Caco-2 (cell line): ENCODE measurements at places on chromosomes 2 and 18.
A peak's percentile ranks its signal among the peaks of the same experiment; 100 is the strongest.

DNA sequence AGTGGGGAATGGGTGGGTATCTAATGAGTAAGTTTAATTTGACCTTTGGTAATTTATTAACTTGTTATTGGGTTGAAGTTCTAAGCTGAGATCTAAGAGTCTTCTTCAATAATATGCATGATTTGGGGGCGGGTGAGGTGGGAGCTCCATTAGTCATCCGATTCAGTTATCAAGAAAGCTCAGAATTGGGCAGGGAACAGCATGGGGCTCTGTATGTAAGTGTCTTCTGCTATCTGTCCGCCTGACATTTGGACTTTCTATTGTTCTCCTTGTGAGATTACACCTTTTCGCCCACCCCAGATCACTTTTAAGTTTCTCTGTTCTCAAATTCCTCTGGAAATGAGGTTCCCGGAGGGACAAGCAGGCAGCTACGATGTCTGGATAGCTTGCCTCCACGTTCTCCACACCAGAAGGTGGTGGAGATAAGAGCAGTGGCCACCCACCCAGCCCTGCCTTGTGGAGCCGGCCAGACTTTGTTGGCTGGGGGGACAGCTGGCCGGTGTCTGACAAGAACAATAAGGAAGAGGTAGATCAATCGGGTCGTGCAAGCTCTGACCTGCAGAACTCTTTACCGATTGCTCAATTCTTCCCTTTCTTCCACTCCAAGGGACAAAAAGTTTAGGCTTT, 75.5 kb upstream of the GATA6 start:
- DNase-seq, result no peak

GRCh38 chr2:74513605-74514367, 464 bp upstream of the TLX2 start:
- no peak for DNase-seq

- no peak for DNase-seq
These were observed 18.9 kb downstream of the TET3 start for GRCh38 chr2:74003494-74004211.

GRCh38 chr2:118903551-118904479, 38.2 kb upstream of the MARCO start:
- no peak for DNase-seq

DNA sequence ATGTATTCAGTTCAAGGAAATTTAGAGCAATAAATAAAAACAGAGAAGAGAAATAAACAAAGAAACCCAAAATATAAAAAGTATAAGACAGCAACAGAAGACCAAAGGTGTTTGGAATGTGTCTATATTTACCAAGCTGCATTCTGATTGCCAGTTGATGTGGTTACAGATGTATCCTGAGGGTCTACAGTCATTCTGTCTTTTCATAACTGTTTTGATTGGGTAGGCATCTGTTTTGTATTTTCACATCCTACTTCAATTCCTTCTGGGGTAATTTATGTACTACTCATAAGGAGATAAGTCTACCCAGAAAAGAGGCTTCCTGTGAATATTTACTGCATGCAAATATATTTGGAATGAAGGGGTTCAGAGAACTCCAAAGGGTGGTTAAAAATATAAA, 596.8 kb upstream of the GCFC2 start:
- no peak for DNase-seq

DNA sequence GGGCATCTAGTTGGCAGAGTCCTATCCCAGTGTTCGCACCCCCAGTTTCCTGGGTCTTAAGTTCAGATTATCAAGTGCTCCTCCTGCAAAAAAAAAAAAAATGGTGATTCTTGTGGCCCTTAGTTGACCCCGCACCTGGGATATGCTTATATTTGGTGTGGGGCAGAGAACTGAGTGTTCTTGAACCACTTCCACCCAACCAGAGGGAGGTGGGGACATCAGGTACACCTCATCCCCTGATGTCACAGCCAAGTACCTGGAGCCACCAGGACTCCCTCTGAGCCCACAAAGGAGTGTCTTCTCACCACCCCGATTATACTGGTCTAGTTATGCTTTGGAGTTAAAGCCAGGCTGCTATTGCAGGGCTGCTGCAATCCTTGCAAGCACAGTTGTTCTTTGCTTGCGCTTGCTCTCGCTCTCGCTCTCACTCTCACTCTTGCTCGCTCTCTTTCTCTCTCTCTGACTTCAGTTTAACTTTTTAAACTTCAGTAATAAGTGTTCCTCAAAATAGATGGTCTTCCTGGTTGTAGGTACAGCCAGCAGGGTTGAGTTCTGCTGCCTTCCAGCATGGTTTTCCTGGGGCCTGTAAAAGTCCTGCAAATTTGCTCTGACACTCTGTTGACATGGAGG, 265.7 kb downstream of the NEDD4L start:
- DNase-seq, result no peak

GRCh38 chr2:142722569-142722968, 154.9 kb upstream of the KYNU start:
- DNase-seq, result no peak

- peak; percentile 35 for DNase-seq
These were observed 643 bp downstream of the PLCL1 start for GRCh38 chr2:197804758-197805714.

- DNase-seq, result no peak
These were observed 117.3 kb downstream of the FEZ2 start for GRCh38 chr2:36480636-36481035.

- no peak for DNase-seq
These were observed 287.0 kb downstream of the NDUFA10 start for GRCh38 chr2:239738159-239738558.

DNA sequence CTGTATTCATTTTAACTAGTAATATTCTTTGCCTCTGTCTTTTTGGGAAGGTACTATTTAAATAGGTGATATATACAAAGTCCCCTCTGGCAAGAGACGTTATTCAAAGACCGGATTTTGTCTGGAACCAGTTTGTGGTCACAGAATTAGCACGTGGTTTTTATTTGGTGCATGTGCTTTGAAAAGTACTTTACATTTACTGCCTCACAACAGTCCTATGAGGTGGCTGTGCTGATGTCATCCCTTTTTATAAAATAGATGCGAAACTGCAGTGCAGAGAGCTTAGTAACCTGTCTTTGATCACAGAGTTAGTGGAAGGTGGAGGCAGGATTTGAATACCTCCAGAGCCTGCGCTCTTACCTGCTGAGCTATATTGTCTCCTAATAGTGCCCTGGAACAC, 4.0 kb downstream of the LPIN1 start:
- DNase-seq, result no peak

DNA sequence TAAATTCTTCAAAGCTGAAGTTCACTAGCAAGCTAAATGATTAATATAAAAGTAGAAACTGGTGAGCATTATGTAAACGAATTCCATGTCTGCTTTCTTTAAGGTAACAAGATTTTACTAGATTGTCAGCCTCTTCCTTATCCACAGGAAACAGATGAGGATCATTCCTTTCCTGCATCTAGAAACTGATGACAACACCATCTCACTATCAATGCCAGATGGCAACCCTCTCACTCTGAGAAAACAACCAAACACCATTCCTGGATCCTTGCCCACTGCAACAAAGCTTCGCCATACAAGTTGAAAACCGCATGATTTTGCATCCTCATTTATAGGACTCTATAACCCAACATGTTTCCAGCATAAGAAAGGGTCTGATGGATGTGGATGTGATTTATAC, 122.9 kb downstream of the ZNF521 start:
- DNase-seq, result no peak

DNA sequence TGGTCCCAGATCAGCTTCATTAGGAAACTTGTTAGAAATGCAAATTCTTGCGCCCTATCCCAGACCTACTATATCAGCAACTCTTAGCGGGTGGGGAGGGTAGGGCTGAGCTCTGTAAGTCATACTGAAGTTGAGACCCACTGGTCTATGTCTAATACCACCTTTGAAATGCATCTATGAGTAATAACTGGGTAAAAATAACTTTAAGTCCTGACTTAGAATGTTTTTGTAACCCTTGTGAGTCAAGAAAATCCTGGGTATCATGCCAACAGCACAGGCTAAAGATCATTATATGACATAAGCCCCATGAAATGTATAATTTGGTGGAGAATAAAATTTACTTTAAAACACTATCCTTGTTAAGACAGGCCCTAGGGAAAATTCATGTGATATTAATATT, 41.4 kb downstream of the PRKD3 start:
- DNase-seq, result no peak

DNA sequence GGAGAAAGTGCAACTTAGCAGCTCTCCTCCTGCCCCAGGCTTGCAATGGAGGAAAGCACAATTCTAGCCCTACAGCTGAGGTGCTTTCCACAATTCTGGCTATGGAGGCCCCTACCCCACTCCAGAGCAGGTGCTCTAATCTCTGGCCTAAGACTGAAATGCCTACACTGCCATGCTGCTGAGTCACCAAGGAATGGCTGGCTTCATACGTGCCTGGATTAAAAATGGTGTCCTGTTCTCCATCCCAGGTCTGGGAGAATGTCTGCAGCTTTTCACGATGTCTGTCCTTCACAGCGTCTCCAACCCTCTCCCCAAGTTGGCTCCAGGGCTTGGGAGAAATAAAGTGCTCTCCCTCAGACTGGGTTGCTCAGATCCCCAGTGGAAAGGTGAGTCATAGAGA, 48.5 kb downstream of the MBOAT2 start:
- DNase-seq, result no peak

DNA sequence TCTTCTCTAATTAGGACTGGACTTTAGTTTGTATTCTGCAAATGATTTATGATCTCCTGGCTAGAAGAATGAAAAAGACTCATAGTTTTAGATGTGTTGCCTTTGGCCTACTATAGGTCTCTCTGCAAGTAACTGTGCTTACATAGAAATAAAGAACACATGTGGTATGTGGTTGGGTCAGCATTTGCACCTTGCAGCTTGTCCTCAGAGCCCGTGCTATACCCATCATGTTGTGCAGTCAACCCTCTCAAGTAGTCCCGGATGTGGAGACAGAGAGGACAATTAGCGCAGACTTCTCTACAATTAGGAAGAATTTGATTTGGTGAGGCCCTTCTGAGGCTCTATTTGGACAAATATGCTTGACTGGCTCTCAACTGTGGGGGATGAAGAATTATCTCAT, 203.7 kb upstream of the ITGA4 start:
- DNase-seq, result no peak

DNA sequence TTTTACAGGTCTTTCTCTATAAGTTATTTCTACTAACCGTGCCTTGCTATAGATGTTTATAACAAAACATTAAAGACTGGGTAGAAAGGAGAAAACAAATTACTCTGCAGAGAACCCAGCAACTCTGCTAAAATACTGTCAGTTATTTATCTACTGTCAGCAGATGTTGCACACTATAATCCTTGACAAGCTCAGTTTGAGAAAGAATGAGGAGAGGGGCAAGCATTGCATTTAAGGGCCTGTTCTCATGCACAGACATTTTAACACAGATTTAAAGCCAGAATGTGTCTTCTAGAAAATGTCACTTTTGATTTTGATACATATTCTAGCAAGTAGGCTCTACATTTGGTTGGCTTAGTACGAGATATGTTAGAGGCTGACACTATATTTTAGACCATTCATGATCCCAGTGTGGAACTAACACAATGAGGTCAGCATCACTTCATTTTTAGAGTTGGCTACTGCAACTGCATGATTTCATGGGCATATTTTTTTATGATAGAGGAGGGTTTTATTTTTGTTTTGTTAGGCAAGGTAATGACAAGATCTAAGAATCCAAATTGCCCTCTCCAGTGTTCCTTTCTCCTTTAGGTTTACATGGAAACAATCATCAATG, 516.4 kb downstream of the ZEB2 start:
- DNase-seq, result no peak

- DNase-seq, result no peak
These were observed 159.4 kb downstream of the MYO1B start for GRCh38 chr2:191404568-191404991.

DNA sequence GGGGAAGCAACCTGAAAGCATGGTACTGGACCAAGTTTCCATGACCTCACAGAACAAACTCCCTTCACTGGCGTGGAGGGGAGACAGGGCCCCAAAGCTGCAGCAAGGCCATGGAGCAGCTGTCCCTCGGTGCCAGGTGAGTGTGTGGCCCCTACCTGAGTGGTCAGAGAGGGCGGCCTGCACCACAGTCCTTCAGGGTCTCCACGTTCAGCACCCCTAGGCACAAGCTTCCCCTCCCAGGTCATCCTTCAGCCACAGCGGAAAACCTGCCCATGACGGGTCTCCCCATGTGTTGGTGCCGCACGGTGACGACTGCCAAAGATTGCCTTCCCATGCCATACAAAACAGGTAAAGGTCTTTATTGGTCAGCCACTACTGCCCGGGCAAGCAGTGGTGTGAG, 201.6 kb downstream of the MGAT5 start:
- DNase-seq, result peak; percentile 18

DNA sequence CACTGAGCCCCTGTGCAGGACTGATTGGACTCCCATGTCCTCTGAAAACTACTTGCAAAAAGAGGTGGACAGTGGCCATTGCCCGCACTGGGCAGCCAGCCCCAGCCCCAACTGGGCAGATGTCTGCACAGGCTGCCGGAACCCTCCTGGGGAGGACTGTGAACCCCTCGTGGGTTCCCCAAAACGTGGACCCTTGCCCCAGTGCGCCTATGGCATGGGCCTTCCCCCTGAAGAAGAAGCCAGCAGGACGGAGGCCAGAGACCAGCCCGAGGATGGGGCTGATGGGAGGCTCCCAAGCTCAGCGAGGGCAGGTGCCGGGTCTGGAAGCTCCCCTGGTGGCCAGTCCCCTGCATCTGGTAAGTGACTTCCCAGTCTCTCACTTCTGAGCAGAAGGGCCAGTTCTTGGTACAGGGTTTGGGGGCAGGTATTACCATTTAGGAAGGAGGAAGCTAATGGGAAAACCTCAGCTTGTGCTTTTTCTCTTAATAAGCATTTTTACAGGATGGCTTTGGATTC, 44.1 kb downstream of the TNFRSF11A start:
- DNase-seq, result no peak

- DNase-seq, result no peak
These were observed 4.6 kb upstream of the ADD2 start for GRCh38 chr2:70772486-70773155.

DNA sequence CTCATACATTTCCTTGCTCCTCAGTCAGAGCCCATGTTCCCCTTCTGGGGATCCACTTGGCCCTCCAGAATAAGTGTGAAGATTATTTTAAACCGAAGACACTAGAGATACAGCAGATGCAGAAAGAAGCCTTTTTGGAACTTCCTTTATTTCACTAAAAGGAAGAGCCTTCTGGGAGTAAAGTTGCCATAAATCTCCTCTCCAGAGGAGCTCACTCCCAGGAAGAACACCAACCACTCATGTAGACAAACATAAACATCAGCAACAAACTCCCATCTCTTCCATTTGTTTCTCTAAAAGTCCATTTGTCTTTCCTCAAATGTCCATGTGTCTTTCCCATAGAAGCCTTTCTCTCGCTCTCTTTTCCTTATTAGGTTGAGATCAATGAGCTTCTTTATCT, 62.4 kb upstream of the MSH6 start:
- no peak for DNase-seq

DNA sequence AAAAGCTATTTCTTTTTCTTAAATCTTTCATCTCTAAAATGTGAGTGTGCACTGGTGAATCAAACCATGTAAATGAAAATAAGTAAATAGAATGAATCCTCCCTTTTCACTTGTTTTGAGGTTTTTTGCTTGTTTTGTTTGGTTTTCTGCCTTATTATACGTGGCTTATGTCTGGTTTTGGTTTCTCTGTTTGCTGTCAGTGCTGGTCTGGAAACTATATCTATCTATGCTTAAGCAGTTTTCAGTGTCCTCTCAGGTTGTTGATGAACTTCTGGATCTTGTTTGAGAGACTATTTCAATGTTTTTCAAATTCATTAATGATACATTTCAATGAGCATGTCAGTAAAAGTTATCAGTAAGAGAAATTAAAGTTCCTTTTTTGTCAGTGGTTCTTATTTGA, 48.1 kb upstream of the TNFRSF11A start:
- DNase-seq, result no peak
